ENCODE measurements at places on chromosomes 6 and 20. TPM values are rescaled to one million over a fixed set of nuclear protein-coding genes. Genes with fewer than 3 reads are reported as not detected.

GRCh38 chr6:63527658-63528514, 44.4 kb upstream of the LOC128125822 start:
- DNase-seq, result peak; percentile 75

DNA sequence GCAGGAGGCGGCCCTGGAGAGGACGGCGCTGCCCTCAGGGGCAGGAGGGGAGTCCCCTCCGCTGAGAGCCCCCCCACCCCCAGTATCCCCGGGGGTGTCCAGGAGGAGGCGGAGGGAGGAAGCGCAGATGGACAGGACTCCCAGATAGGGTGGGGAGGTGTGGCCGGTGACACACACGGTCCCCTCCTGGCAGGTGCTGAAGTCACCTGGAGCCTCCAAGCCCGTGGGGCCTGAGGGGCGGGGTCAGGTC, 1.4 kb downstream of the STMN3 start:
- no peak for DNase-seq

- DNase-seq, result no peak
These were observed 15.0 kb upstream of the MRAP2 start for GRCh38 chr6:84018453-84019061.

GRCh38 chr6:128827675-128828464, 55.1 kb upstream of the LAMA2 start:
- no peak for DNase-seq

DNA sequence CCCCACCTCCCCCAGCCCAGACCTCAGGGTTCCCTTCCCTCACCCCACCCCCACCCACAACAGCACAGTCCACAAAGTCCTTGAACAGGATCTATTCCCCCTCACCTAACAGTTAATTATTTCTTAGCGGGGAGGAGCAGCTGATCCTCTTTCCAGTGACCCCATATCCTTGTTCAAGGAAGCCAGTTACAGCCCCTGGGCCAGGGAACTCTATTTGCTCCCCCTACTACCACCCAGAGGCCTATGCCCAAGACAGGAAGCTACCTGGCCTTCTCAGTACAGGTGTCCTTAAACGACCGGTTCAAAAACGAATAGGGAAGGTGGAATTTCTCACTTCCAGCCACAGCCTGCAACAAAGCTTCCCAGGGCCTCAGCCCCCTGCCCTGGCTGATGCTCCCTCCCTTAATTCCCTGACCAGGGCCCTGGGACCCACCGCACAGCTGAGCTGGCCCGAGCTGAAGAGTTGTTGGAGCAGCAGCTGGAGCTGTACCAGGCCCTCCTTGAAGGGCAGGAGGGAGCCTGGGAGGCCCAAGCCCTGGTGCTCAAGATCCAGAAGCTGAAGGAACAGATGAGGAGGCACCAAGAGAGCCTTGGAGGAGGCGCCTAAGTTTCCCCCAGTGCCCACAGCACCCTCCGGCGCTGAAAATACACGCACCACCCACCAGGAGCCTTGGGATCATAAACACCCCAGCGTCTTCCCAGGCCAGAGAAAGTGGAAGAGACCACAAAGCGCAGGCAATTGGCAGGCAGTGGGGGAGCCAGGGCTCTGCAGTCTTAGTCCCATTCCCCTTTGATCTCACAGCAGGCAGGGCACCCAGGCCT, 778 bp downstream of the MCCD1 start:
- peak; percentile 35 for DNase-seq

- DNase-seq, result no peak
These were observed 32.8 kb upstream of the POPDC3 start for GRCh38 chr6:105212587-105212986.

DNA sequence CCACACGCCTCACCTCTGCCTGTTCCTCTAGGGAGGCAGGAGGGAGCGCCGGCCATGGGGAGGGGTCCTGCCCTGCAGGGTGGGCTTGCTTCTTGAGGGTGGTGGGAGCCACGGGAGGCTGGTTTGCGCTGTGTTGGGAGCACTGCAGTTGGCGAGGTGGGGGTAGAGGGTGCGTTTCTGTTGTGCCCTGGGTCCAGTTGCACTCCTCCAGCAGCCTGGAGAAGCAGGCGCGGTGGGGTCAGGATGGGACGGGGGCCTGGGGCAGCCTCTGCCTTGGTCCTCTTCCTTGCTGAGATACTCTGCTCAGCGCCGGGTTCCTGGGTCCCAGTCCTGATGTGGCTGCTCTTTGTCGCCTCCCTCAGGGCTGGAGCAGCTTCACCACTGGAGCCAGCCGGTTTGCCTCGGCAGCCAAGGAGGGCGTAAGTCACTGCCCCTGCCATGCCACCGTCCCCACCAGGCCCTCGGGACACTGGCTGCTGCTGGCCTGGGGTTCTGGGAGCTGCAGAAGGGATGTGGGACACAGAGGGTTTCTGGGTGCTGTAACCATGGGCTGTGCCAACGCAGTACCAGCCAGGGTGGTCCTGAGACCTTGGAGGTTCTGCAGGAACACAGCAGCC, 8.4 kb downstream of the ARFGAP1 start:
- no peak for DNase-seq

DNA sequence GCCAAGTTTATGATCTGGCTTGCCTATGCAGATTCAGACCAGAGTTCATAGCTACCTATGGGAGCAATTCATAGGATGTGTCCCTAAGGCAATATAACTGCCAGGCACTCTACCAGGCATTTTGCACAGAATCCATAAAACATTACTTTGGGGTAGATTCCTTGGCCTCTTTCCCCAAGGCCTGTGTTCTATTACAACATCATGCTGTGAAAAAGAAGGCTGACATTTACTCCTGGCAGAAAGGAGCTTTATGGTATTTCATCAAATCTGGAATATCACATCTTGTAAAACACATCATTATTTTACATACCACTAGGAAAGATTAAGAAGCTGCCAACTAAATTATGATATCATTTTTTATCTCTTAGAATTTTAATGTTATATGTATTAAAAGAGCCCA, 287.0 kb upstream of the MARCKS start:
- no peak for DNase-seq

The NFATC2 gene
- 22.3 TPM for polyA plus RNA-seq

The RIN2 gene
- polyA plus RNA-seq, result 20.3 TPM

The ZCCHC3 gene
- polyA plus RNA-seq, result 28.1 TPM

The ITPR3 gene
- 49.6 TPM for polyA plus RNA-seq

The KIF13A gene
- polyA plus RNA-seq, result 34.4 TPM
